ENCODE measurements at places on chromosomes 16 and 17.

DNA sequence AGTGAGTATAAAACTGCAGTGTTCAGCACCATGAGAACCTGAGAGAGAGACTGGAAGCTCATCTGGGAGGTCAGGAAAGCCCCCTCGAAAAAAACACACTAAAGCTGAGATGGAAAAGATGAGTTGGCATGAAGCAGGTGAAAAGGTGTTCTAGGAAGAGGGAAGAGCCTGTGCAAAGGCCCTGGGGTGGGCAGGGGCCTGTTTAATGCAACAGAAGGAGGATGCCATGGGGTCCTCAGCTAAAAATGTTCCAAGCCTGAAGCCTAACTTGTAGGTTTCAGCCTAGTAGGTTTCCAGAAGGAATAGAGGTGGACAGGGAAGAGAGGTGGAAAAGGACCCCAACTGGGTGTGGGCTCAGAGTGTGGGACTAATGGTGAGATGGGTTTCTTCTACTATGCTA, 242.3 kb upstream of the ZFHX3 start:
- no peak for DNase-seq

- DNase-seq, result no peak
Measured at GRCh38 chr17:6780886-6781285, 4.9 kb downstream of the FBXO39 start.

DNA sequence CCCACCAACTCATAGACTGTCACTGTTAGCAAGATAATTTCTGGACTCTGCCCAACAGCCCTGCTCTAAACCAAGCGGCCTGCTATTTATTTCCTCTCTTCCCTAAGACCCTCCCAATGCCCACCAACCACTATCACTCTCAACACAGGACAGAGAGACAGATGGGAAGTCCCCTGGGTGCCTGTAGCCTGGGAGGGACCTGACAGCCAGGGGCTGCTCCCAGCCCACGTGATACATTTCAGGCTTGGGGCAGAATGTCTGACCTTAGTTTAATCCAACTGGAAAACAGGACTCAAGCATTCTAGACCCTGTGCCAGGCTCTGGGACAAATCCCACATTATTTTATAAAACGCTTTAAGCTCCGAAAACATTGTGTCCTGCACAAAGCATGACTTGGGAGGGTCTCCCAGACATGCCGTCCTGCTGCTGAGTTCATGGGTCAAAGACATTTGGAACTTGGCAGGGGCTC, 23.6 kb downstream of the XYLT1 start:
- no peak for DNase-seq

GRCh38 chr16:87930456-87930855, 5.9 kb downstream of the CA5A start:
- DNase-seq, result no peak

- no peak for DNase-seq
Measured at GRCh38 chr16:4058386-4058785, 57.9 kb downstream of the ADCY9 start.

- no peak for DNase-seq
Measured at GRCh38 chr17:49339354-49339753, 22.7 kb downstream of the ZNF652 start.

Measured in activated gamma-delta T cell treated with anti-CD3 and anti-CD28 coated beads, Interleukin-2, amount 50 U/mL, for 16 hours (primary cell).